Glomerular endothelial cell (primary cell): ENCODE measurements at places on chromosomes 16 and 17.

DNA sequence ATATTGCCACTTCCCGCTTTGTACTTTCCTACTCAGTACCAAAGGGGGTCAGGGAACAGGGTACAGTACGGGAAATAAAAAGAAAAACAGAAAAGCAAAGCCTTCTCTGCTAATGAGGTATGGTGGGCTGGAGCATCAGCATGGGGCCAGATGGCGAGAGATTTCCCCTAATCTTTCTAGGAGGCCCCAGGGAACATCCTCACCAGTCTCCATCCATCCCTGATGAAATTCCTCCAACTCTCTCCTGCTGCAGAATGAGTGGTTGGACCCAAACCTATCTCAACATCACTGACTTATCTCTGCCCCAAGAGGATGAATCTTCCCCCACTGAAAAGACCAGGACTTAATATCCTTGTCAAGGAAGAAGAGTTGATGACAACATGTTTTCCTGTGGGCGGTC lies 185.6 kb downstream of the C16orf78 start:
- no peak for DNase-seq

- no peak for DNase-seq
These were observed 464.7 kb upstream of the TOM1L1 start for GRCh38 chr17:54435966-54436365.

- DNase-seq = no peak
These were observed 25.1 kb downstream of the ZP2 start for GRCh38 chr16:21186326-21186691.

DNA sequence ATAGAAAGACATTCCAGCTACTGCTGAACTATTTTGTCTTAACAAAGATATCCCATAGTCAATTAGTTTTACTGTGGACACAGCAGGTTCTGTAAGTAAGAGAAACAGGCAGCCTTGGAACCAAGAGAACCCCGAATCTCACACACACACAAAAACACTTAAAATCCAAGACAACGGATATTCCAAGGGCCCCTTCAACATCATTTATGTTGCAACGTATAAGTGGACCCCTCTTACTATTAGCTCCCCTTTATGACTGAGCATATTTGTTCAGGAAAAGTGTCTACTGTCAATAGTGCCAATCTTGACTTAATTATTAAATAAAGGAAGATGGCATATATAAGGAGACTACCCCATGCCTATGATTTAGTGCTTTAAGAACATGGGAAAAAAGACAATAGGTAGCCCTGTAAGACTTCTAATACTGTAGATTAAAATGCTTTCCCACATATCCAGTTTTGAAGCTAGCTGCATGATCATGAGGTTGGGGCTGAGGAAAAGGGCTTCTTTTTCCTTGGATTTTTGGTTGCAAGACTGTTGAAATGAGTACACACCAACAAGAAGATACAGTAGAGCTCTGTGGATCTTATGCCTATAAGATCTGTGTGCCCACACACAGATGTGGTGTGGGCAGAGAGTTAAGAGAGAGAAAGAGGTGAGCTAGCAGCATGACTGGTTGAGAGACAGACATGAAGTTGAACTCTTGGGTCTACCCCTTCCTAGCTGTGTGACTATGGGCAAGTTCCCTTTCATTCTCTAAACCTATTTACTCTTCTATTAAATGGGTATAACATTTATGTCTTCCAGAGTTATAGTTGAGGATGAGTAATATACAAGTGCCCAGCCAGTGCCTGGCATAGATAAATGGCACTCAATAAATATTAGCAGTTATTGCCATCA lies 3.0 kb downstream of the MMD start:
- DNase-seq = no peak
